ENCODE measurements at places on chromosomes 3 and 15. TPM values are rescaled to one million over a fixed set of nuclear protein-coding genes. Genes with fewer than 3 reads are reported as not detected.

NEK10 gene
- 1.1 TPM for total RNA-seq

GRCh38 chr3:104832530-104832929 is 534.2 kb upstream of the ALCAM start:
- H3K27ac ChIP-seq: no peak overlapping the region
- DNase-seq: no peak
- H3K4me1 ChIP-seq: no peaks in the 10 kb centered on the region
- H3K36me3 ChIP-seq: no peaks in the 10 kb centered on the region
- no peaks in the 10 kb centered on the region for H3K27me3 ChIP-seq

DNA sequence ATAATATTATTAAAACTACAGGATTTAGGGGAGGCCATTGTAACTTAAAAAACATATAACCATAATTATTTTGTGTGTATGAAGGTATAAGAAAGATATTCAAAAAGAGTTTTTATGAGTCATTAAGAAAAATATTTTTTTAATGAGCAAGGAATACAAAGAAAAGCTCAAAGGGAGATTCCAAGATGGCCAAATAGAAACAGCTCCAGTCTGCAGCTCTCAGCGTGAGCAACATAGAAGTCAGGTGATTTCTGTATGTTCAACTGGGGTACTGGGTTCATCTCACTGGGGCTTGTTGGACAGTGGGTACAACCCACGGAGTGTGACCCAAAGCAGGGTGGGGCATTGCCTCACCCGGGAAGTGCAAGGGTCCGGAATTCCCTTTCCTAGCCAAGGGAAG is 336.1 kb downstream of the TBL1XR1 start:
- H3K27me3 ChIP-seq: no peaks in the 10 kb centered on the region
- H3K4me3 ChIP-seq: no peak overlapping the region
- DNase-seq: no peak
- H3K36me3 ChIP-seq: no peaks in the 10 kb centered on the region
- H3K27ac ChIP-seq: no peak overlapping the region

DNA sequence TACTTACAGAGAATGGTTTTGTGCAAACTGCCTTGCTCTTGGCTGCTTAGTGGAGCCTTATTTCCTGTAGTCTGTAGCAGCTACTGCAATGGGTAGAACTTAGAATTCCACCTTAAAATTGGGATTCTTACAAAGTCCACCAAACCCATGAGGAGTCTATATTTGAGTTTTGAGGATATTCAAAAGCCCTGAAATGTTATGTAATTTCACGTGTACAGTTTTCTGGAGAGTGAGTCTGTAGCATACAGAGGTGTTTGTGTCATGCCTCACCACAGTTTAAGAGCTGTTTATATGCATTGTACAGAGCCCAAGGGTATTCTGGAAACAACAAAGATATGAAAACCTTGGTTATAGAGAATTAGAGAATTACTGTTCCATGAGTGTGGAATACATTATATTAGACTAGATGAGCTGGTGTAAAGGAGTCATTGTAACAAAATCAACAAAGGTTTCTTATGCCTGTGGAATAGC is 114.4 kb downstream of the MBNL1 start:
- peaks cover 71% of the 10 kb centered on the region for H3K4me1 ChIP-seq
- no peaks in the 10 kb centered on the region for H3K27me3 ChIP-seq
- DNase-seq: no peak
- H3K27ac ChIP-seq: peak overlapping the region; percentile 51
- H3K4me3 ChIP-seq: no peak overlapping the region
- no peaks in the 10 kb centered on the region for H3K36me3 ChIP-seq

ANKUB1 gene
- total RNA-seq: not detected

SLC9C1 gene
- total RNA-seq: not detected

- no peak overlapping the region for H3K4me3 ChIP-seq
- H3K27me3 ChIP-seq: no peaks in the 10 kb centered on the region
- no peaks in the 10 kb centered on the region for H3K4me1 ChIP-seq
- no peak for DNase-seq
These were observed 87.9 kb downstream of the CHST2 start for GRCh38 chr3:143207338-143207961.

GRCh38 chr3:35678643-35679161 is 39.4 kb downstream of the ARPP21 start:
- H3K27ac ChIP-seq: no peak overlapping the region
- no peaks in the 10 kb centered on the region for H3K36me3 ChIP-seq
- DNase-seq: no peak
